Right atrium auricular region (tissue), 2 donors: ENCODE measurements at places on chromosomes 12 and 14.

GRCh38 chr12:127143020-127143419, 1124.0 kb upstream of the TMEM132C start:
- no peak for DNase-seq

DNA sequence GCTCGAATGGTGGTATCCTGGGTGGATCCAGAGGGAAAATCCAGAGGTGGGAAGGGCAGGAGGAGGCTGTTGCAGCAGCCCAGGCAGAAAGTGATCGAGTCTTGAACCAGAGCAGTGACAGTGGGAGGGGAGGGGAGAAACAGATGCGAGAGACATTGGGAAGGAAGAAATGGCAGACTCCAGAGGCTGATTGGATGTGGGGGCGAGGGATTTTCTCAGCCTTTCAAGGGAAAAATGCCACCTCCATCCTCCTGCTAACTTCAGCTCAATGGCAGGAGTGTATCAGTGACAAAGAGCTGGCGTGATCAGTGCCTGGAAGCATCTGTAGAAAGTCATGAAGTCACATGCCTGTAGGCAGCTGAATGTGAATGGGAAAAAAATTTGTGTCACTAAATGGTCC, 38.6 kb upstream of the NRXN3 start:
- no peak for DNase-seq

- DNase-seq, result no peak
Measured at GRCh38 chr12:81010641-81011040, 67.2 kb upstream of the ACSS3 start.

DNA sequence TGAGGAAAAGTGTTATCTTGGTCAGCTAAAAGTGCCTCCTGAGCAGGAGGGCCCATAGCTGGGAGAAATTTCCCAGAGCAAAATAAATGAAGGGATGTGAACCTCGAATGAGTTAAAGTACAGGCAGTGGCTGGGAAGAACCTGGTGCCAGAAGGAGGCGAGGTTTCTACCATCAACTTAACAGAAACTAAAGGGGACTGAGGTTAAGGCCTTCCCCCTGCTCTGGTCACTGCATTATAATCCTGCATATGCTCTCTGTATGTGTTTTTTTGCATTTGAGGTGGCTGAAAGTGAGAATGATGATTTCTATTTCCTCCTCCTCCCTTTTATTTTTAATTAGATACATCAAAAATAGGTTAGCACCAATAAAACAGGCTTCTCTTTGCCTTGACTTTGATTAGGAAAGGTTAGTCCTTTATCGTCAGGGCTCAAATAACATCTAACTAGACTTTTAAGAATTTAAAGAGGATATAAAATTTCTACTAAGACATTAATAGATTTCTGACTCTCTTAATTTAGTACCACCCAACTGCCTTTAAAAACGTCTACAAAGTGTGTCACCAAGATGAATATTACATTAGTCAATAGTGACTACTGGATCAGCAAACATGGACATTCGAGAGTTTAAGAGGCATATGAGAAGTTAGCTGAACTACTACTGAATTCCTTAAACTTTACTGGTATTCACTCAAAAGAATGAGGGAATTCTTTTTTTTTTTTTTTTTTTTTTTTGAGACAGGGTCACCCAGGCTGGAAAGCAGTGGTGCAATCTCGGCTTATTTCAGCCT, 49.2 kb downstream of the GALNT4 start:
- DNase-seq, result no peak

DNA sequence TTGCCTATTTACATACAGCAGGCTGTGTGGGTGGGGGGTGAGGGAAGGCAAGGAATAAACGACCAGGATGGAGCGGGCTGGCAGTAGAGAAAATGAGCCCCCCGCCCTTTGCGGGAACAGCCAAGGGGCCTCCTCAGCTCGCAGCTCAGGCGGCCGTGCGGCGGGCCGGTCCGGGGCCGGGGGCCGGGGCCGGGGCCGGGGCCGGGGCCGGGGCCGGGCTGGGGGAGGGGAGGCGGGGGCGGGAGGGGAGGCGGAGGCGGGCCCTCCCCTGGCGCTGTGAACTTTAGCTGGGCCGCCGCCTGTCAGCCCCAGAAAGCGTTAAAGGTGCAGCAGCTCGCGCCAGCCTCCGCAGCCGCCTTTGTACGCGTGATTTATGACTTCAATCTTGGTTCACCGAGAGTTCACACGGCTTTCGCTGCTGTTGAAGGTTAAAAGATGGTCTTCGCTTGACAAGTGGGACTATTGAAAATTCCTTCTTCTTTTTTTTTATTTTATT, 28.8 kb downstream of the HOXC4 start:
- DNase-seq, result no peak

- no peak for DNase-seq
Measured at GRCh38 chr12:116188581-116188980, 88.9 kb downstream of the MED13L start.

DNA sequence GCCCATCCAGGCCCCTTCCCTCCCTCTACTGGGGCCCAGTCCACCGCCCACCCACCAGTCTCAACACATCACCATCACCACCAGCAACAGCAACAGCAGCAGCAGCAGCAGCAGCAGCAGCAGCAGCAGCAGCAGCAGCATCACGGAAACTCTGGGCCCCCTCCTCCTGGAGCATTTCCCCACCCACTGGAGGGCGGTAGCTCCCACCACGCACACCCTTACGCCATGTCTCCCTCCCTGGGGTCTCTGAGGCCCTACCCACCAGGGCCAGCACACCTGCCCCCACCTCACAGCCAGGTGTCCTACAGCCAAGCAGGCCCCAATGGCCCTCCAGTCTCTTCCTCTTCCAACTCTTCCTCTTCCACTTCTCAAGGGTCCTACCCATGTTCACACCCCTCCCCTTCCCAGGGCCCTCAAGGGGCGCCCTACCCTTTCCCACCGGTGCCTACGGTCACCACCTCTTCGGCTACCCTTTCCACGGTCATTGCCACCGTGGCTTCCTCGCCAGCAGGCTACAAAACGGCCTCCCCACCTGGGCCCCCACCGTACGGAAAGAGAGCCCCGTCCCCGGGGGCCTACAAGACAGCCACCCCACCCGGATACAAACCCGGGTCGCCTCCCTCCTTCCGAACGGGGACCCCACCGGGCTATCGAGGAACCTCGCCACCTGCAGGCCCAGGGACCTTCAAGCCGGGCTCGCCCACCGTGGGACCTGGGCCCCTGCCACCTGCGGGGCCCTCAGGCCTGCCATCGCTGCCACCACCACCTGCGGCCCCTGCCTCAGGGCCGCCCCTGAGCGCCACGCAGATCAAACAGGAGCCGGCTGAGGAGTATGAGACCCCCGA, 6.8 kb upstream of the RNU7-1 start:
- no peak for DNase-seq

DNA sequence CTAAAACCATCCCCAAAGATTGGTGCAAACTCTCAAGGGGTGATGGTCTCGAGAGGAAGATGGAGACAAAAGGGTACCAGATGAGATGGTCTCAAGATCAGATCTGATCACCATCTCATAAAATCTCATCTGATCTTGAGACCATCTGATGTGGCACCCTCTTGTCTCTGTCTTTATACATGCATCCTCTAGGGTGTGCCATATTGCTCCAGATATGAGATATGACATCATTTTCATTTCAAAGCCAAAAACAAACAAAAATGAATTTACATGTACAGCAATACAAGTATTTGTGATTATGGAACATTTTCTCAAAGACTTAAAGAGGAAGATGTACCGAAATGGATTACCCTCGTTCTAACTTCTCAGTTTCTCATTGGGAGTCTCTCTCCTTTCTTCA, 787.2 kb downstream of the GALC start:
- no peak for DNase-seq

GRCh38 chr14:80212023-80212397, 706 bp upstream of the DIO2 start:
- no peak for DNase-seq

DNA sequence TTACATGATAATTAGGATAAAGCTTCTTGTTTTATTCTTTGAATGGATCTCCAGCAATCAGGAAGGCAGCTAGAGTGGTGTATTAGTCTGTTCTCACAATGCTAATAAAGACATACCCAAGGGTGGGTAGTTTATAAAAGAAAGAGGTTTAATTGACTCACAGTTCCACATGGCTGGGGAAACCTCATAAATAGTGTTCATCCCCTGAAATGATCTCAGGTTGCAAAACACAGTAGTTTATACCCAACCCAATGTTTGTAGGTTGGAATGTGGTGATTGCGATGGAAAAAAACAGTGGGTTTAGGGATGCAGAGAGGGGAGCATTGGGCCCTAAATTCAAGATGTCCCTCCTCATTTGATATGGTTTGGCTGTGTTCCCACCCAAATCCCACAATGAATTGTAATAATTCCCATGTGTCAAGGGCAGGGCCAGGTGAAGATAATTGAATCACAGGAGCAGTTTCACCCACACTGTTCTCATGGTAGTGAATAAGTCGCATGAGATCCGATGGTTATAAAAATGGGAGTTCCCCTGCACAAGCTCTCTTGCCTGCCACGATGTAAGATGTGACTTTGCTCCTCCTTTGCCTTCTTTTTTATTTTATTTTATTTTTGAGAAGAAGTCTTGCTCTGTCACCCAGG, 11.5 kb downstream of the MUCL1 start:
- no peak for DNase-seq

DNA sequence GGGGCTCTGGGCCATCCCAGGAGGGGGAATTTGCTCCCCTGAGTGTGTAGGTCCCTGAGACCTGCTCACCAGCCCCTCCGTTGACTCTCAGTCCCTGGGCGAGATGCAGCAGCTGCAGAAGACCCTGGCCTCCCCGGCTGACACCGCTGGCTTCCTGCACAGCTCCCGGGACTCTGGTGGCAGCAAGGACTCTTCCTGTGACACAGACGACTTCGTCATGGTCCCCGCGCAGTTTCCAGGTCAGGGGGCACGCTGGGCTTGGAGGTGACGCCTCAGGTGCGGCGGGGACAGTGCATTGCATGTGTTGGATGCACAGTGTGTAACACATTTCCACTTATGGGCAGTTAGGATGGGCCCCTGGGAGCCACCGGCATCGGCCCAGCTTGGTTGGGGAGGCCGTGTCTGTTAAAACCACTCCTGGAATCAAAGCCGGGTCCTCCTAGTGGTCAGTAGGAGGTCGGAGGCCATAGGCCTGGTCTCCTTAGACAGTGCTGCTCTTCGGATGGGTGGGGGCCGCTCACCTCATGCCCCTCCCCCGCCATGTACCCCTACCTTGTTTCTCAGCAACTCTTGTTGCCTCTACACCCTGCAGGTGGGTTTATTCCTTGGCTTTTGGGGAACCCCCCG, 17.1 kb upstream of the PUS1 start:
- DNase-seq, result no peak

DNA sequence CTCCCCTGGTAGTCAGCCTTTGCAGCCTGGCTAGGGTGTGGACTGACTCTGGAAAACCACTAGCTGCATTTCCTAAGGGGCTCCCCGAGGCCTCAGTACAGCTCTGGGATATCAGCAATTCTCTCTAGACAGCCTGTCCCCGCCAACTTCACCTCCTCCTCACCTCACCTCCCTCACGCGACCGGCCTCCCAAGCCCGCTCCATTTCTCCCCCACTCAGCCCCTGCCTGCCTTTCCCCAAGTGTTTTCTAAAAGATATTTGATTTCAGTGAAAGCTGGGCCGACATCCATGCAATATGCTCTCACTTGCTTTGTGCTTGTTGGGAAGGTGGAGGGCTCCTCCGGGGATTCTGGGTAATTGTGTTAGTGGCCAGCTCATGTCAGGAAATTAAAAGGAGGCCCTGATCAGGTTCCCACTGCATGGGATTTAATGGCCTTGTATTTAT, 91.8 kb downstream of the ESRRB start:
- DNase-seq, result no peak

DNA sequence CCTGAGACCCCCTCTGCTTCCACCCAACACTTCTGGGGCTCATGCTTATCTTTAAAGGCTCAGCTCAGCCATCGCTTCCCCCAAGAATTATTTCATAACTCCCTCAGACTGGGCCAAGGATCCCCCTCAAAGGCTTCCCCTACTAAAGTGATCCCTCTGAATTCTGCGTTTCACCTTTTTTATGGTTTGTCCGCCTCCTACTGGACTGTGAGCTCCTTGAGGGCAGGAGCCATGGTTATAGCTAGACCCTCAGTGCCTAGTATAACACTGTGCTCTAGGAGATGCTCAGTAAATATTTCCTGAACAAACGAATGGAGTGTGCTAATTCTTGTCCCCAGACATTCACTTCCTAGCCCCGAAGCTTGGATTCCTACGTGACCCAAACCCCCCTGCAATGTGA, 20.5 kb upstream of the SRRM4 start:
- DNase-seq, result no peak

- DNase-seq, result no peak
Measured at GRCh38 chr14:30210630-30211029, 283.0 kb upstream of the PRKD1 start.

GRCh38 chr12:23921099-23921856, 28.2 kb downstream of the SOX5 start:
- no peak for DNase-seq

DNA sequence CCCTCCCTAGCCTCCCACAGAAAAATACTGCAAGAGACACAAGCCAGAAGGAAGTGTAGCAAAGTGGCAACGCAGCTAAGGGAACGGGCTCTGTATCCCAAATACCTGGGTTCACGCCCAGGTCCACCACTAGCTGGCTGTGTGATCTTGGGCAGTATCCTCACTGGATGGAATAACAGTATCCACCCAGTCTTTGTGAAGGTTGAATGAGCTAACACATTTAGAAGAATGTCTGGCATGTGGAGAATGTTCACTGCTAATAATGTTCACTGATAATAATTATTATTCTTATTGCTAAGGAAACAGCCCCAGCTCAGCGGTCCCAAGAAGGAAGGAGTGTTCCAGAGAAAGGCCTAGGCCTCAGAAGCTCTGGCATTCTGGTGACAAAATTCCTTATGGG, 70.9 kb downstream of the VWF start:
- DNase-seq, result no peak

DNA sequence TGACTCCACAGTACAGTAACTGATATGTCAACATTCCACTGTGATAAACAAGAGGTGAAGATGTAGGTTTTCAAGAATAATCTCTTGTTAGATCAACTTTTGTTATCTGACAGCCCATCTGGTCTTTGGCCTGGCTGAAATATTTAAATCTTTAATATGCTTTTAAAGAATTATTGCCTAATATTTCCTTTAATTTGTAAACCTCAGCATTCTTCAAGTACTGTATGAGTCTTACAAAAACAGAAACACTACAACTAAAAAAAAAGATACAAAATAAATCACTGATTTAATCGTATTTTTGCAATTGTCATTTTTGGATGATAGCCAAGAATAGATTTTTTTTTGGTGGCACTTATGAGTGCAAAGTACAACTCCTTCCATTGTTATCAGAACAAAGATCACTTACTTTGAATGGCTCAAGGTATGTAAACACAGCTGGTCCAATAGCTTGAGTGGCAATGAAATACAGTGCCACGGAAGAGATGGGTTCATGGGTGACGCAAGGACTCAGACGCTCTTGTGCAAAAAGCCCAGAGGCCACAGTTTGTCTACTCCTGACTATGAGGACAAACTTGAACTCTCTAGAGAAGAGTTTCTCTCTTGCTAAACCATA, 109.5 kb downstream of the PAX9 start:
- DNase-seq, result no peak
